Aorta (tissue), 5 donors: ENCODE measurements at places on chromosomes 3 and 15. TPM values are rescaled to one million over a fixed set of nuclear protein-coding genes. Genes with fewer than 3 reads are reported as not detected.

Gene BFSP2
- not detected for total RNA-seq

Gene CDC25A
- total RNA-seq, result 0.52 TPM

Gene KLHL40
- not detected for total RNA-seq

Gene TOP2B
- 89.2 TPM for total RNA-seq

Gene RBP2
- not detected for total RNA-seq

Gene ACKR2
- total RNA-seq, result 7.8 TPM

Gene MINAR1
- 1.4 TPM for total RNA-seq

Gene SLC51A
- total RNA-seq, result 0.49 TPM

Gene DUOXA1
- 4.9 TPM for total RNA-seq

Gene PCOLCE2
- 106 TPM for total RNA-seq

Gene PARP6
- total RNA-seq, result 63.1 TPM

Gene SLC2A2
- total RNA-seq, result not detected

Gene MME
- 3.1 TPM for total RNA-seq

Gene TRPM1
- total RNA-seq, result not detected

Gene CLEC3B
- total RNA-seq, result 96.9 TPM

Gene CHRNA5
- 0.84 TPM for total RNA-seq

Gene GCNT3
- total RNA-seq, result not detected

Gene CLDN18
- not detected for total RNA-seq

Gene SAMD7
- total RNA-seq, result not detected

Gene SPINK8
- total RNA-seq, result not detected

DNA sequence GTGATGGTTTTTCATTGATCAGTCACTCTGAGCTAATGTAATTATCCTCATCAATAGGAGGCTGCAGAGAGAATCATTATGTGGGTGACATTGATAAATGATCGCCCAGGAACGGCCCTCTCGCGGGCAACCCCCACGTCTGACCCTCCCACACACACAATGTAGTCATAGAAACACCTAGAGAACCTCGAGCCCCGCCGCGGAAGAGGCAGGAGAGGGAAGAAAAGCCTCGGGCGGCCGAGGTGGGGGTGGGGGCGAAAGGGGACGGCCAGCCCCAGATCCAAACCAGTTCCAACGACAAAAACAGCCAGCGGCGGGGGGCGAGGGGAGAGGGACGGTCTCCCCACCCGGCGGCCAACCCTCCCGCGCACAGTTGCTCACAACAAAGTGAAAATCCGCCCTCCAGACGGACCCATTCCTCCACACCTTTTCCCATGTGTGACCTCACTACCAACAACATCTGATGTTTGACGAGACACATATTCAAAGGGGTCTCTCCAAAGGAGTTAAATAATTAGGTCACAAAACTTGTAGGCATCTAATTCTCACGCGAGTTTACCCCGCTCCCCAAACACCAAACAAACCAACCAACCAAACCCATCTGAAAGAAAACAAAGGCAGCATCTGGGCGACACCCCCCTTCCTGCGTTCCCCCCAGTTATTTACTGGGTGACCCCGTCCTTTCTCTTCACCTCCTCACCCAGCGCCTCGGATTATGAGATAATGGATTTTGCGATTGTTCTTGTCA is 213.0 kb downstream of the MEIS2 start:
- DNase-seq, result peak; percentile 42

DNA sequence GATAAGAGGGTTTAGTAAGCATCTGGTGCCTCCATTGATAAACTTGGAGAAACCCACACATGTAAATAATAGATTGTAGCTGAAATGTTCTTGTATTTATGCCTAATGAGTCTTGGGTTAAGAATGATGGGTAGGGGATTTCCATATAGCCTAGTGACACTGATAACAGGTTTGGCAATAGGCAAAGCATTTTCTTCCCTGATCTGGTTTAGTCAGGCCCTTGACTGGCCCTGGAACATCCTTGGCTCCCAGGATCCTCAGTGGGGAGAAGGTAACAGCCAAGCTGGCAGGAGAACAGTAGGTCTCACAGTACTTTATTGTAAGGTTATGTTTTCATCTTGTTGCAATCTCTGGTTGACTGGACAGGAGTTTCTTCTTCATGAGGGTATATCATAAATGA is 228.4 kb downstream of the DIPK2A start:
- DNase-seq, result no peak

DNA sequence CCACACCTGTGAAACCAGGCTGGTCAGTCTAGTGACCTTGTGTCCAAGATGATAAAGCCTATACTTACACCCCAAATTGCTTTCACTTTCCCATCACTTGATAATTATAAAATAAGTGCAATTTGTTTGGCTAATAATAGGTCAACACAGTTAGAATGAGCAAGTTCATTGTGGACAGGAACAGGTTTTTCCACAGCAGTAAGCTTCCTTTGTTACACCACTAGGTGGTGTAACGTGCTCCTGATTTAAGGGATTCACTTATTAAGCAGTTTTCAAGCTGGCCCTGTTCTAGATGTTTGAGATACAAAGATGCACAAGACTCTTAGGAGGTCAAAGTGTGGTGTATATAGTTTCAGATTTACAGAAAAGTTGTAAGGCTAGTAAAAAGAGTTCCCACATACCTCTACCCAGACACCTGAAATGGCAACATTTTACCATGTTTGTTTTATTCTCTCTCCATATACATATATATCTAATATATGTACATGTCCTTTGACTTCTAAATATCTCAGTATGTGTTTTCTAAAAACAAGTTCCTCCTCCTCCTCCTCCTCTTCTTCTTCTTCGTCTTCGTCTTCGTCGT is 6.8 kb upstream of the MFSD1 start:
- no peak for DNase-seq

- DNase-seq, result no peak
These were observed 368.7 kb downstream of the MFSD1 start for GRCh38 chr3:159170436-159171003.

DNA sequence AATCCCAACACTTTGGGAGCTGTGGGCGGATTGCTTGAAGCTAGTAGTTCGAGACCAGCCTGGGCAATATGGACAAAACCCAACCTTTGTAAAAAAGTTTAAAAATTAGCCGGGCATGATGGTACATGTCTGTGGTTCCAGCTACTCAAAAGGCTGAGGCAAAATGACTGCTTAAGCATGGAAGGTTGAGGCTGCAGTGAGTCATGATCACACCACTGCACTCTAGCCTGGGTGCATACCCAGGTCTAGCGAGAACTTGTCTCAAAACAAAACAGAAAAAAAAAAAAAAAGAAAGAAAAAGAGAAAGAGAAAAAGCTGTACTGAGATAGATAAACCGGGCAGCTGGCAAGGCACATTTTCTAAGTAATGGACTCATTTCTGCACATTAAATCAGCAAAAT is 10.6 kb downstream of the ARPP19 start:
- no peak for DNase-seq

DNA sequence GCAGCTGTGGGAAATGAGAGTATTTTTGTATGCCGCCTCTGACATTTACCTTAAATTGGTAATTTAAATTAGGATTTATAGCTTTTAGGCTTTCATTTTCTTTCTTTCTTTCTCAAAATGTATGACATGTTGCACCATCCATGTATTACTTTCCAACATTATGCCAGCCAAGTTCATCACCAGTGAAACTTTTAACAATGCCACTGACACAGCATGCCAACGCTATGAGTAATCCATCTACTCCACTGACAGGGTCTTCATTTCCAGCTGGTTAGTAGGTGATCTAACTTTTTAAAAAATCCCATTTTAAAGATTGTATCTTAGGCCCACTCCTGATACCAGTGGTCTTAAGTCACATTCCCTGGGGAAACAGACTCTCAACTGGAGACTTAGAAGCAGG is 21.8 kb upstream of the CLDN16 start:
- DNase-seq, result no peak

DNA sequence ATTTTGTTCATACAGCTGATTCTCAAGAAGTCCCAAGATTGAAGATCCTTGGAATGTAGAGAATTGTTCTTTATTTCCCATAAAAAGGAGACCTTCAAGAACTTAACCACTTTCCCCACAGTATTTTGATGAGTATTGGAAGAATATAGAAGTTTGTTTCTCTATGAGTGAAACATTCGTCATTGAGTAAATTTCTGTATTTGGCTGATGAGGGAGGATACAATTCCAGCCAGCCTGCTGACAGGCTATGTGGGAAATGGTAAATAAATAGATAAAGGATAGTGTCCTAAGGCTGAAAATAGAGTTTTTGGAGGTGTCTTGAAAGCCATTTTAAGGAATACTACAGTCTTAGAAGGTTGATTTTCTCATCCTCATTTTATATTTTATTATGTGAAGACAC is 1076.1 kb downstream of the ROBO2 start:
- no peak for DNase-seq

DNA sequence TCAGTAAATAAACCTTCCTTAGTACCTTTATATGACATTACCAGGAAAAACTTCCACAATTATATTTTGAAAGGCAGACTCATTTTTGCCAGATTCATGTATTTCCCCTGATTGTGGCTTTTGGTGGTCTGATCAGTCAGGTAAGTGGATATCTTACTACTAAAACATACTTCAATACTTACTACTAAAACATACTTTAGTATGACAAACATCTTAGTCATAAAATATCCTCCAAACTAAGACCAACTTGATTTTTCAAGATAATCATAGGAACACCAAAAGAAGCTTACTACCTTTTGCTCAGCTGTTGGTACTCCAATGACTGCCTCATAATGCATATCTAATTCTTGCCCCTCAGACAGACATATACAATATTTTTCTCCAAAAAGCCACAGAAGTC is 9.3 kb downstream of the TJP1 start:
- no peak for DNase-seq

GRCh38 chr3:50138266-50139200 is 16.6 kb upstream of the SEMA3F start:
- no peak for DNase-seq

GRCh38 chr3:183641882-183642281 is 6.5 kb downstream of the KLHL24 start:
- DNase-seq, result no peak

- no peak for DNase-seq
These were observed 13.4 kb upstream of the ZNF639 start for GRCh38 chr3:179309225-179310078.

DNA sequence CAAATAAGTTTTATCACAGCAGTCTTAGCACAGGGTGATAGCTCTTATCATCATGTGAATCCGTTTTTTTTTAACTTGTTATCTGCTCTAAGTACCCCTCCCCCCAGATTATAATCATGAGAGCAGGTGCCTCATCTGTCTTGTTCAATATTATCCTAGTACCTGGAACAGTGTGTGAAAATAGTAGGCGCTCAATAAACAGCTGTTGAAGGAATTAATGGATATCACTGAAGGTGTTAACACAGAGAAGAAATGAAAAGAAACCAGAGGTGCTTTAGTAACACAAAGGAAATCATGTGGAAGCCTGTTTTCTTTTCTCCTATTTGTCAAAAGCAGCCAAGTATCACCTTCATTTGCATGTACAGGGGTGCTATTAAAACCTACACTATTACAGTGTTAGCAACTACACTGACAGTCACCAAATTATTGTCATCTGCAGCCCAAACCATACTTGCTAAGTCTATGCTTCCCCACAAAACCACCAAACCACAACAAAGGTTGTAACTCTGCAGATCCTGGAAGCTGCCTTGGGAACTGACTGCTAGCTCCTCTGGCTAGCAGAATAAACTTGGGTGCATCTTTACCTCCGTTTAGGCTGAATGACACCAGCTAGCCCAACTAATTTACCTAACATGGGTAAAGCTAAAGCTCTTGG is 2.9 kb downstream of the XPC start:
- DNase-seq, result no peak

DNA sequence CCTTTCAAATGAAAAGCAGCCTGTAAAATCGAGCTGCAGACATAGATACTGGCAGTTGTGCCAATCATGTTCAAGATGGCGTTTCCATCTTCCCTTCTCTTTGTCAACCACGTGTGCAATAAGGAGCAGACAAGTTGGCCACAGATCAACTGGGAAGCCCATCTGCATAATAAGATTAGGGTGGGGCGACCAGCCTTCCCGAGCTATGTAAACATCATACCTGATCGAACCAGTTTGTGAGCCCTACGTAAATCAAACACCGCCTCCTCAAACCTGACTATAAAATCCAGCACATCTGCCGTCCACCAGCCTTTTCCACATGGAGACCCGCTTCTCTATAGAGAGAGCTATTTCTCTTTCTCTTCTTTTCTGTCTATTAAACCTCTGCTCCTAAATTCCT is 37.2 kb downstream of the TRIM42 start:
- no peak for DNase-seq

GRCh38 chr3:13867732-13868131 is 12.1 kb downstream of the WNT7A start:
- peak; percentile 9 for DNase-seq

DNA sequence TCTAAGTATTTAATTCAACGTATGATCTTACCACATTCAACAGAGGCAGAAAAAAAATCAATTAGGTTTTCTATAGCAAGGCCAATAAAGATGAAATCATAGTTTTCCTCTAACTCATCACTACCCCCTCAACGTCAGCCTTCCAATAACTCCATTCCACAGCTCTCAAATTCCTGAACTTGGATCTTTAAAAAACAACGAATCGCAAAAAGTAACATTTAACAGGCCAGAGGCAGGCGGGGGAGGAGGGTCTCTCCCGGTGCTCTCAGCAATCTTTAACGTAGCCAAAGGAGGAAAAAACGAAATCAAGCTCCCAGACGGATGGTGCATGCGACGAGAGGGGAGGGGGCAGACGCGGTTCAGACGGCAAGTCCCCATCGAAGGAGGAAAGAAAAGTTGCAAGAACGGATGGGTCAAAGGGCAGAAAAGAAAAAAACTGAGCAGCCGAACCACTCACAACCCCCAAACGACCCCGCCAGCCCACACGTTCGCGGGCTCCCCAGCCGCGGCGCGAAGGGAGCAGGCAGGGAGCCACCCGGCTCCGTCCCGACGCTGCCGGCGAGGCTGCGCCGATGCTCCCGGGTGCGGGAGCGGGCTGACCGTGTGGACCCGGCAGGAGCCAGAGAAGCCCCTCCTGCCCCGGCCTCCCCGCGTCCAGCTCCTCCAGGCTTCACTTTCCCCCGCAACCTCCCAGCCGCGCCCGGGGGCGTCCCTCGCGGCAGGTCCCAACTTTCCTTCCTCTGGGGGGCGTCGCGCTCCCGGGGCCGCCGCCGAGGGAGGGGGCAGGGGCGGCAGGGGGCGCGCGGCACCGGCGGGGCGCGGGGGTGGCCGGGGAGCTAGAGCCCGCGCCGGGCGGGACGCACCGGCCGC is 703 bp downstream of the PEAK1 start:
- peak; percentile 84 for DNase-seq

GRCh38 chr3:141642215-141642614 is 95.9 kb upstream of the RNF7 start:
- DNase-seq, result no peak
